Colonic mucosa (tissue), 4 donors: ENCODE measurements at places on chromosomes 2 and 18. TPM values are rescaled to one million over a fixed set of nuclear protein-coding genes. Genes with fewer than 3 reads are reported as not detected.

The FSHR gene
- not detected for total RNA-seq

The CD8A gene
- 1.6 TPM for total RNA-seq

DNA sequence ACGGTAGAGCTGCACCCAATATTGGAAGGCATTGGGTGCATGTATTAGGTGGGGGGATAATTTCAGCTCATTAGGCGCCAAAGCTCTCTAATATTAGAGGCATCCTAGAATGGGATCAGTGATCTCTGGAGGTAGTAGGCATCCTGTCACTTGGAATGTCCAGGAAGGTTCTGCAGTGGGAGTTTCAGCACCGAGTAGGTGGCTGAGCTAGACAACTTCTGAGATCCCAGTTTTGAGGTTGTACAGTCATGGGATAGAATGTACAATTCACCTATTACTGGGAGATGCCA is 210.9 kb downstream of the MYCN start:
- no peak for DNase-seq

DNA sequence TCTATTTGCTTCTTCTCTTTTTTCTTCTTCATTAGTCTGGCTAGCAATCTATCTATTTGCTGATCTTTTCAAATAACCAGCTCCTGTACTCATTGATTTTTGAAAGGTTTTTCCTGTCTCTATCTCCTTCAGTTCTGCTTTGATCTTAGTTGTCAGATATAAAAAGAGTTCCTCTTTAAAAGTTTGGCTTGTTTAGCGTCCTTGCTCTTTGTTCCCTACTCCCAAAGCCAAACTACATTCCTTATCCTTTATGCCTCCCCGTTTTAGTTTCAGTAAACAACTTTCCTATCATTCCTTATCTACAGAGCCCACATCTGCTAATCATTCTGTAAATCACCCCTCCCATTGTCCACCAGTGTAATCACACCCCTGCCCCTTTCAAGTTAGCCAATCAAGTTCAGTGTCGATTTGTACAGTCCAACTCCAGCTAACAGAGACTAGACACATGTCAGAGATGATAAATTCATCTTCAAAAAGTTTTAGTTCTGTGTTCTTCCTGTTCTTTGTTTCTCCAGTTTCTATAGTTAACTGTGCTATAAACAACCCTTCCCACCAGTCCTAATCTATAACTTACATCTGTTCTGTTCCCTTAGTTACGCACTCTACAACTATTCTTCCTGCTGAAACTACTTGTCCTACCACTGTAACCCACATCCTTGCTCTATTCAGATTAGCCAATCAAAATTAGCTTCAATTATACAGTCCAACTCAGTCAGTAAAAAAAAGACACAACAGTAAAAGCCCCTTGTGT is 44.4 kb downstream of the TFPI start:
- DNase-seq: no peak

GRCh38 chr2:148721991-148722777 is 77.6 kb downstream of the EPC2 start:
- DNase-seq: no peak
